ENCODE measurements at places on chromosomes 11 and 22. TPM values are rescaled to one million over a fixed set of nuclear protein-coding genes. Genes with fewer than 3 reads are reported as not detected.

GRCh38 chr22:44443641-44444235, 54.3 kb downstream of the RTL6 start:
- H3K4me1 ChIP-seq: no peaks in the 10 kb centered on the region
- no peak for DNase-seq
- H3K36me3 ChIP-seq: no peaks in the 10 kb centered on the region
- H3K27ac ChIP-seq: no peak overlapping the region
- no peak overlapping the region for H3K4me3 ChIP-seq

GRCh38 chr11:68870470-68870869, 28.8 kb upstream of the CPT1A start:
- H3K36me3 ChIP-seq: no peaks in the 10 kb centered on the region
- no peak for DNase-seq
- H3K4me3 ChIP-seq: no peak overlapping the region
- no peaks in the 10 kb centered on the region for H3K27me3 ChIP-seq

GRCh38 chr11:111105566-111105965, 140.0 kb upstream of the POU2AF2 start:
- H3K36me3 ChIP-seq: no peaks in the 10 kb centered on the region
- no peak overlapping the region for H3K27ac ChIP-seq
- H3K4me1 ChIP-seq: no peaks in the 10 kb centered on the region
- no peak for DNase-seq

DNA sequence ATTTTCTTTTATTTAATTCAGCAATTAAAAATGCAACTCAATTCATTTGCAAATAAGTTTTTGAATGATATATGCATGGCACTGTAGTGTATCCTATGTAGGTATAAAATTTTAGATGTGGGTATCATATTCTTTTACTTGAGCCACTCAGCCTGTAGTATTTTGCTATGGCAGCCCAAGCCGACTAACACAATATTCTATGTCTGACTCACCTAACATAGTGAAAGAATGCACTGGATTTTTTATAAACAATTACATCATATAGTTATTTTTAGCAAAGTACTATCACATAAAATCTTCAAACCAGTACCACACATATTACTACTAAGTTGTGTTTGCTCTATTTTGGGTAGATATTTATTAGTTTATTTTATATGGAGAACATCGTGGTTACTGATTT, 21.9 kb upstream of the GRIA4 start:
- no peak for DNase-seq
- H3K36me3 ChIP-seq: no peaks in the 10 kb centered on the region
- H3K4me3 ChIP-seq: no peak overlapping the region

- H3K27ac ChIP-seq: no peak overlapping the region
- peak overlapping the region; percentile 71 for H3K4me3 ChIP-seq
- DNase-seq: no peak
- H3K4me1 ChIP-seq: no peaks in the 10 kb centered on the region
Observed at GRCh38 chr11:64165481-64165841, 452 bp downstream of the MACROD1 start.

The SIK3 gene
- total RNA-seq: 64.2 TPM

GRCh38 chr11:99519095-99519494, 498.3 kb downstream of the CNTN5 start:
- no peaks in the 10 kb centered on the region for H3K27me3 ChIP-seq
- no peak overlapping the region for H3K27ac ChIP-seq
- H3K4me3 ChIP-seq: no peak overlapping the region
- DNase-seq: no peak
- no peaks in the 10 kb centered on the region for H3K4me1 ChIP-seq

DNA sequence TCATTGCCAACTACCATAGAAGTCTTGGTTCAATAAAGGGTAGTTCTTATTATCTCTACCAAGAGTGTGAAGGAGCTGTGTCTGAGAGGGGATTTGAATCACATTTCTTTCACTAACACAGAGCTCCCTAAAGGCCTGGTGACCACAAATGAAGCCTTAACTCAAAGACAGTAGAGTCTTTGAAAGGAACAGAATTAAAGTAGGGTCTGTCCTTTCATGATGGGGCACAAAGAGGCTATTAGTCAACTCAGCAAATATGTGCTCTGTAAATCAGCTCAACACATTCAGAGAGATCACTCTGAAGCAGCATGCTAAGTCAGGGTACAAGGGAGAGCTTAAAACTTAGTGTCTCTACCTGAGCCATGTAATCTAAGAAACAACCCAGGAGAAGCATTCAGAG, 212.4 kb upstream of the SYN3 start:
- H3K27me3 ChIP-seq: no peaks in the 10 kb centered on the region
- H3K4me1 ChIP-seq: no peaks in the 10 kb centered on the region
- H3K4me3 ChIP-seq: no peak overlapping the region

The TPBGL gene
- total RNA-seq: 0.30 TPM

- H3K27me3 ChIP-seq: no peaks in the 10 kb centered on the region
- H3K36me3 ChIP-seq: no peaks in the 10 kb centered on the region
- H3K4me3 ChIP-seq: no peak overlapping the region
- H3K4me1 ChIP-seq: peaks cover 4% of the 10 kb centered on the region
- no peak overlapping the region for H3K27ac ChIP-seq
Observed at GRCh38 chr22:23222793-23223568, 42.7 kb downstream of the BCR start.

GRCh38 chr11:130388607-130389205, 39.7 kb downstream of the ADAMTS8 start:
- DNase-seq: no peak
- H3K4me3 ChIP-seq: no peak overlapping the region
- no peaks in the 10 kb centered on the region for H3K4me1 ChIP-seq

GRCh38 chr11:11580012-11580411, 41.8 kb downstream of the GALNT18 start:
- H3K4me1 ChIP-seq: peaks cover 2% of the 10 kb centered on the region
- H3K27ac ChIP-seq: no peak overlapping the region
- DNase-seq: no peak
- no peaks in the 10 kb centered on the region for H3K36me3 ChIP-seq
- no peaks in the 10 kb centered on the region for H3K27me3 ChIP-seq

The CD3D gene
- 3.0 TPM for total RNA-seq

DNA sequence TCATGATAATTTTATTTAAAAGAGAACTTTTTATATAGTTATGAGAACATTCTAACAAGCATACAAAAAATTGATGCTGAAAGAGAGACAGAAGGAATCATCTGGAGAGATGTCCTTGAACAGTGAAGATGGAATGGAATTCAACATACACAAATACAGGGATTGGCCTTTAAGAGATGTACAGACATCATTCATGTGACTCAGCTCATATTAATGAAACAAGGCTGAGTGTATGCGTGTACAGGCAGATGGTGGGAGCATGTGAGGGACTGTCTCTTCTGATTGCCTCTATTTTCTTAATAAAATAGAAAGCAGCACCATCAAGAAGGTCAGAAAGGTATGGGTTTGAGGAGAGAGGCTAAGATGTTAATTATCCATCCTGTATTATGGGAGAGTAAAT, 793.3 kb downstream of the CNTN5 start:
- no peaks in the 10 kb centered on the region for H3K27me3 ChIP-seq
- no peaks in the 10 kb centered on the region for H3K36me3 ChIP-seq
- no peak overlapping the region for H3K27ac ChIP-seq
- no peaks in the 10 kb centered on the region for H3K4me1 ChIP-seq
- DNase-seq: no peak

DNA sequence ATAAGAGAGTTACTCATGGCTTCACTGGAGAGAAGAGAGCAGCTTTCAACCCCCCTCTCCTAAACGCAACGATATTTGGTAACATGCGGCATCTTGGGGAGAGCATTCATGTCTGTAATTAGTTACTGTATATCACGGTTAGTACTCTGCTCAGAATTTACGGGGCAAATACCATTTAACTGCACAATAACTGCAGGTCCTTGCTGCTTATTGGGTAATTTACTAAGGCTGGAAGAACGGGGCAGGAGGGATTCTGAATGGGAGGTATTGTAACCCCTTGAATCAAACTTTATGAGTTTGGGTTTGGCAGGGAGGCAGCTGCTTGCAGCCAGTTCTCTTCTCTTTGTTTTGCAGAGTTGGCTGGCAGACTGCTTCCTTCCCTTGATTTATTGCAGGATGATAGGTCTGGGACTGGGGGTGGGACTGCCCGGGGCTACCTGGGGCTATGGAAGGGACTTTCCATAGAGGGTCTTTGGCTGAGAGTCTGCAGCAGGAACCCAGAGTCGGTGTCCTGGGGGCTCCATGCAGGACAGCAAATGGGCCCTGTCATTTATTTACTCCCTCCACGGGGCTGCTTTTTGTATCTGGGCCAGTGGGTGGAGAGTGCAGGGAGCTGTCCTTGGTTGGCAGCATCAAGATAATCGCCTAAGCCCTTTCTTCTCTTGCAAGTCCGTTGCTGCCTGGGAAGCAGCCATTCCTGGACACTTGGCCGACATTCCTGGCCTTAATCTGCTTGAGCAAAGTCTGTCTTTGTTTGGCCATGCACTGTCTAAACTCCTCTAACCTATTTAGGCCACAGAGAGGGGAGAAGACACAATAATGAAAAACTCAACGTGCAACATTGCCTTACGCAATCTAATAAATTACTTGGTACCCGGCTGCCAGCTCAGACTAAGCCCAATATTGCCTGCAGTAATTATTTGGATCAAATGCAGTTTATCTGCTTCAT, 188.9 kb downstream of the ST3GAL4 start:
- no peak for DNase-seq
- no peaks in the 10 kb centered on the region for H3K36me3 ChIP-seq
- H3K4me3 ChIP-seq: no peak overlapping the region
- H3K27me3 ChIP-seq: no peaks in the 10 kb centered on the region

GRCh38 chr22:45879552-45879949, 97.4 kb downstream of the WNT7B start:
- DNase-seq: peak; percentile 36
- H3K27me3 ChIP-seq: no peaks in the 10 kb centered on the region
- no peak overlapping the region for H3K27ac ChIP-seq
- H3K36me3 ChIP-seq: no peaks in the 10 kb centered on the region

The OR4A16 gene
- not detected for total RNA-seq

The IL18 gene
- total RNA-seq: 11.1 TPM

The PDXP gene
- 5.5 TPM for total RNA-seq

GRCh38 chr11:62816557-62816956, 11.3 kb upstream of the NXF1 start:
- no peaks in the 10 kb centered on the region for H3K4me1 ChIP-seq
- H3K4me3 ChIP-seq: no peak overlapping the region
- no peaks in the 10 kb centered on the region for H3K36me3 ChIP-seq
- DNase-seq: no peak

DNA sequence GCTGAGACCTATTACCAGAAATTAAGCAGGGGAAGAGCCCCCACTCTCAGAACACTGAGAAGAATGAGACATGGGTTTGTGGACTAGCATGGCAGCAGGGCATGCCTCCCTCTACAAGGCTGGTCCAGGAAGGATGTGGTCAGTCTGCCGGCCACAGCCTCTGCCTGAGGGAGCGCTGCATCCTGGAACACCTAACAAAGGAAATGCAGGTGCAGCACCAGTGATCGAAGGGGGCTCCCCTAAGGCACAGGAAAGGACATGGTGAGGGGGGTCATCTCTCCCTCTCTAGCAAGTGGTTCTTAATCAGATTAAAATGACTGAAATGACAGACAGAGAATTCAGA, 40.6 kb upstream of the ARL14EP start:
- DNase-seq: no peak
- no peaks in the 10 kb centered on the region for H3K4me1 ChIP-seq
- no peak overlapping the region for H3K4me3 ChIP-seq
- H3K36me3 ChIP-seq: no peaks in the 10 kb centered on the region
- no peak overlapping the region for H3K27ac ChIP-seq
- no peaks in the 10 kb centered on the region for H3K27me3 ChIP-seq

DNA sequence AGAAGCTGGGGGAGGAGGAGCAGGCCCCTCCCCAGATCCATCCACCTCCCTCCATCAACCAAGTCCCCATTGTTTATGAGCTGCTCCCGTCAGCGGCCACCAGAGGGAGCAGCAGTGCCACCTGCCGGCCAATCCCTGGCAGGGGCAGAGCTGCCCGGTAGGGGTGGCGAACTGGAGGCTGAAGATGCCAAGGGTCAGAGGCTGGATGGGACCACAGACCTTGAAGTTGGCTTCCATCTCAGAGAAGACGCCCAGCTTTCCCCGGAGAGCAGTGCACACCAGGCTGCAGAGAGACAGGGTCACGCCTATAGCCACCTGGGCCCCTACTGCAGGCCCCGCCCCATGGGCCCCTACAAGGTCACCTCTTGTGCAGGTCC, 3.6 kb downstream of the FIBP start:
- H3K27ac ChIP-seq: no peak overlapping the region
- H3K27me3 ChIP-seq: no peaks in the 10 kb centered on the region
- peaks cover 3% of the 10 kb centered on the region for H3K4me1 ChIP-seq
- H3K4me3 ChIP-seq: no peak overlapping the region
- H3K36me3 ChIP-seq: peaks cover 3% of the 10 kb centered on the region
- peak; percentile 92 for DNase-seq
